Left ventricle myocardium inferior (tissue), 1 donor: ENCODE measurements at places on chromosomes 16 and 17.
A peak's percentile ranks its signal among the peaks of the same experiment; 100 is the strongest.

GRCh38 chr17:76243826-76244679 is 3.8 kb upstream of the RNF157 start:
- peaks cover 23% of the 10 kb centered on the region for H3K4me1 ChIP-seq
- no peak overlapping the region for H3K27ac ChIP-seq
- no peaks in the 10 kb centered on the region for H3K27me3 ChIP-seq
- H3K36me3 ChIP-seq: no peaks in the 10 kb centered on the region
- H3K4me3 ChIP-seq: no peak overlapping the region

DNA sequence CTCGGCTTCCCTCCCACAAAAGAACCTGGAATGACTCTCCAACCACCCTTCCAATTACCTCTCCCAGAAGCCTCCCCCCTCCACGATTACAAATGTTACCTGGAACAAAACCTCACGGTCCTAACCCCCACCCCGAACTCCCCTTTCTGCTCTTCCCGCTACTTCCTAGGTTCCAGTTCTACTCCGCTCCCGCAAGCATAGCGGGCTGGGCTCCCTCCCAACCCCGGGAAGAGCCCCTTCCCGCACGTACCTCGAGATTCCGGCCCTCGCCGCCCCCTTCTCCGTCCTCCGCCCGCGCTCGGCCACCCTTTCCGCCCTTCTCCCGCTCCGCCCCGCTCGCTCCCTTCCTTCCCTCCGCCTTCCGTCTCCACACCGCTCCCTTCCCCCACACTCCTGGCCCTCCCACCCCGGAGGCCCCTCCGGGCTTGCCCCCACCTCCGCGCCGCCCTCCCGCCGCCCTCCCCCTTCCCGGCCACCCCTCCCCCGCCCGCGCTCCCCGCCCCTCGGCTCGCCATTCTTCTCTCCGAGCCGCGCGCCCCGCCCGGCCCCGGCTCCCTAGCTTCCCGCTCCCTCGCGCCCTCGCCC is 457 bp downstream of the CHTF8 start:
- H3K4me3 ChIP-seq: peak overlapping the region; percentile 79
- peak; percentile 79 for DNase-seq
- H3K27me3 ChIP-seq: no peaks in the 10 kb centered on the region
- H3K36me3 ChIP-seq: peaks cover 11% of the 10 kb centered on the region

DNA sequence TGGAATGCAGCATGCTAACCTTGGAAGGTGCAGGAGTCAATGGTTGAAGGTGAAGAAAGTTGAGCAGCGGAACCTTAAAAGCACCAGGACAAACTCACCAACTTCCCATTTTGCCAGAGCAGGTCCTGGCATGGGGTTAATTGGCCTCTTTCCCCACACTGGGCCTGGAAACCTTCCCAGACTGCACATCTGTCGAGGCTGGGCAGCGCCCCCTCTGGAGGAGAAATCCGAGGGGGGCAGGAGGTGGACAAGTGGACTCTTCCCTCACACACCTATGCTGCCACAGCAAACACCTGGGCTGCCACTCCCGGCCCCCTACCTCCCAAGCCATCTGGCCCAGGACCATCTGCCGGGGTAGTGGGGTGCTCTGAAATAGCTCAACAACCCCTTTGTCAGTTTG is 232.4 kb downstream of the CBLN1 start:
- no peaks in the 10 kb centered on the region for H3K27me3 ChIP-seq
- H3K4me3 ChIP-seq: no peak overlapping the region
- peaks cover 6% of the 10 kb centered on the region for H3K4me1 ChIP-seq
- no peaks in the 10 kb centered on the region for H3K36me3 ChIP-seq
- H3K27ac ChIP-seq: no peak overlapping the region

DNA sequence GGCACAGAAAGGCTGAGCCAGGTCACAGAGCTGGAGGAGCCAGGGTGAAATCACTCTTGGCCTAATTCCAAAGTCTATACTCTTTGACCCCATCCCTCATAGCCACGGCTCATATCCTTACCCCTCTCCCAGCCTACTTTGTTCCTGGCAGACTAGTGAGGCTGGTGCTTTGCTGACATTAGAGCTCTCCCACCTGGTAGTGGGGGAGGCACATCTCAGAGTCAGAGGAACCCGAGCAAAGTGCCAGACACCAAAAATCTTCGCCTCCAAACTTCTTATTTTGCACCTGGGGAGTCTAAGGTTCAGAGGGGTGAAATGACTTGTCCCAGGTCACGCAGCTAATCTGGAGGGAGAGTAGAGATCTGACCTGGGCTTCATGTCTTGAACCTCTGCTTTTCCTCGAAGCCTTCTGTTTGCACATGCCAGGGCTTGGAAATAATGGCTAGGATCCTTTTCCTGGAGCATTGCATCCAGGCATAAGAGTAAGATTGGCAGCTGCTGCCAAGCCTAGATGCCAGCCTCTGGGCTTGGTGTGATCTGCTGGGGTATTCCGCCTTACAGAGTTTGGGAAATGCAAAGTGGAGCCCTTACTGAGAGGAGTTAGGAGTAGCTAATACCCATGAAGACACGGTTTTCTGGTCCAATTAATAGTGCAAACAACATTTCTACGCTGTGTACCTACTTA is 126.9 kb downstream of the SPACA3 start:
- H3K4me3 ChIP-seq: no peak overlapping the region
- H3K27me3 ChIP-seq: peaks cover 89% of the 10 kb centered on the region
- DNase-seq: no peak
- no peaks in the 10 kb centered on the region for H3K36me3 ChIP-seq
- H3K27ac ChIP-seq: no peak overlapping the region

- no peak overlapping the region for H3K4me3 ChIP-seq
- H3K4me1 ChIP-seq: no peaks in the 10 kb centered on the region
- H3K36me3 ChIP-seq: no peaks in the 10 kb centered on the region
- DNase-seq: no peak
Measured at GRCh38 chr17:5138616-5139457, 23.0 kb downstream of the USP6 start.

- no peak overlapping the region for H3K27ac ChIP-seq
- peaks cover 96% of the 10 kb centered on the region for H3K27me3 ChIP-seq
- H3K36me3 ChIP-seq: no peaks in the 10 kb centered on the region
- no peak overlapping the region for H3K4me3 ChIP-seq
- no peaks in the 10 kb centered on the region for H3K4me1 ChIP-seq
Measured at GRCh38 chr17:41451154-41451728, 10.5 kb upstream of the KRT38 start.
